ENCODE measurements at places on chromosomes 7 and 10. TPM values are rescaled to one million over a fixed set of nuclear protein-coding genes. Genes with fewer than 3 reads are reported as not detected.

MEST gene
- 963 TPM for total RNA-seq

DNA sequence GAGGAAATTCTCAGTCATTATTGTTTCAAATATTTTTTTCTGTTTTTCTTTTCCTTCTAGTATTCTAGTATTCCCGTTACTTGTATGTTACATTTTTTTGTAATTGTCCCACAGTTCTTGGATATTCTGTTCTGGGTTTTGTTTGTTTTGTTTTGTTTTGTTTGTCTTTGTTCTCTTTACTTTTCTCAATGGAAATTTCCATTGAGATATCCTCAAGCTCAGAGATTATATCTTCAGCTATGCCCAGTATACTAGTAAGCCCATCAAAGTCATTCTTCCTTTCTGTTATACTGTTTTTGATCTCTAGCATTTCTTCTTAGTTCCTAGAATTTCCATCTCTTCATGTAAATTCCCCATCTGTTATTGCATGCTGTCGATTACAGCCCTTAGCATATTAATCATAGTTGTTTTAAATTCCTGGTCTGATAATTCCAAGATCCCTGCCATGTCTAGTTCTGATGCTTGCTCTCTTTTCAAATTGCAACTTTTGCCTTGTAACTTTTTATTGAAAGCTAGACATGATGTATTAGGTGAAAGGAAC is 27.8 kb downstream of the GPR37 start:
- no peak for DNase-seq

GRCh38 chr10:129604333-129605032 is 137.4 kb downstream of the MGMT start:
- no peak for DNase-seq

GRCh38 chr10:14602807-14603533 is 171.7 kb downstream of the FAM107B start:
- no peak for DNase-seq

DNA sequence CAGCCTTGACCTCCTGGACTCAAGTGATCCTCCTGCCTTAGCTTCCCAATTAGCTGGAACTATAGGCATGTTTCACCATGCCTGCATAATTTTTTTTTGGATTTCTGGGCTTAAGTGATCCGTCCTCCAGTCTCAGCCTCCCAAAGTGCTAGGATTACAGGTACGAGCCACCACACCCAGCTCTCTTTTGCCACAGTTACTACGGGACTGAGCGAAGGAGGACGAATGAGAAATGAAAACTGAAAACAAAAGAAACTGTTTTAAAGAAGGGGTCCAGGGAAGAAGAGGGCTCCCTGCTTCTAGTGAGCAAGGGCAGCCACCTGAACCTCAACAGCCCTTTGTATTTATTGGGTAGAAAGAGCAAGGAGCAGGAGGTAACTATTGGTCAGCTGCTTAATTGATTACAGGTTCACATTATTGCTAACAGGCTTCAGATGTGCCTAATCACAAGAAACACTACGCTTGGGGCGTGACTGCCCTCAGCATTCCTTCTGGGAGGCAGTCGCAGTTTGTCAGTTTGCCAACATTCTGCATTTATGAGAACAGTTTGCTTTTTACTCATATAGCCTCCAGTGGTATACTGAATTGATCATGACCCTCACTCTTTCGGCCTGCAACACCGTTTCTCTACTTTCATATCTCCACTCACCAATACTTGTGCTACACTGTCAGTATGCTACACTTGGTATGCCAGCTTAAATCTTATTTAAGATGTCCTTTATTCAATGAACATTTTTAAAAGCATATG is 676.8 kb downstream of the DNAJB9 start:
- no peak for DNase-seq

DNA sequence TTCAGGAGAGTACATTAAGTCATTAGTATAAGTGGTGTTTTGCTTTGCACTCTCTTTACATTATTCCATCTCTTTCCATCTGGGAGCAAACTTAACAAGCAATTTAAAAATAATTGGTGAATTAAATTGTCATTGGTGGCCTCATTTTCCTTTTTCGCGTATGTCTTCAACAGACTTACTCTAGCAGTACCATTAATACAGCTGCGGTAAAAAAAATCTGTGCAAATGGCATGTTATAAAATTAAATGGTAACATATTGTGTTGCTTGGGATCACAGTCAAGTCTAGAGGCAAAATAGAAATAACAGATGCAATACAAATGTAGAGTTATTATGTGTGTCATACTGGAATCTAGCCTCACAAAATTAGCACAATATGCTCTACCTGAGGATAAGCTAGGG is 322.4 kb downstream of the PCDH15 start:
- DNase-seq = no peak

GRCh38 chr10:49758249-49758930 is 3.7 kb downstream of the OGDHL start:
- peak; percentile 88 for DNase-seq

GRCh38 chr7:70595755-70596597 is 536.0 kb upstream of the GALNT17 start:
- DNase-seq = no peak

- DNase-seq = no peak
Measured at GRCh38 chr7:154767821-154768415, 235.0 kb downstream of the PAXIP1 start.

CDHR3 gene
- total RNA-seq = 35.7 TPM

DNA sequence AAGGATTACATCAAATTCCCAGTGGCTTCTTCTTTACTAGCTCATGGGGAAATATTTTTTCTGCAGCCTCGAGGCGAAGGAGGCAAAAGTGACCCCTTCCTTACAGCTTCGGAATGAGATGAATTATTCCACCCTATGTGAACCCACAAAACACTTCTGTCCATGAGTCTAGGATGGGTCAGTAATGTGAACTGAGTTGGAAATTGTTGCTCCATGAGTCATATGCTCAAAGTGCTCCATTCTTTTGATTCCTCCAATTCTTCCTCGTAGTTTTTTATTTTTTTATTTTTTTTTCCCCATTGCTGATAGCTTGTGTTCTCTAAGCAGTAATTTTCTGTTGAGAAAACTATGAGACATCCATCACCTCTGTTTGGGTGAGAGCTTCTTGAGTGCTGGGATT is 31.7 kb upstream of the FAM204A start:
- no peak for DNase-seq

DNA sequence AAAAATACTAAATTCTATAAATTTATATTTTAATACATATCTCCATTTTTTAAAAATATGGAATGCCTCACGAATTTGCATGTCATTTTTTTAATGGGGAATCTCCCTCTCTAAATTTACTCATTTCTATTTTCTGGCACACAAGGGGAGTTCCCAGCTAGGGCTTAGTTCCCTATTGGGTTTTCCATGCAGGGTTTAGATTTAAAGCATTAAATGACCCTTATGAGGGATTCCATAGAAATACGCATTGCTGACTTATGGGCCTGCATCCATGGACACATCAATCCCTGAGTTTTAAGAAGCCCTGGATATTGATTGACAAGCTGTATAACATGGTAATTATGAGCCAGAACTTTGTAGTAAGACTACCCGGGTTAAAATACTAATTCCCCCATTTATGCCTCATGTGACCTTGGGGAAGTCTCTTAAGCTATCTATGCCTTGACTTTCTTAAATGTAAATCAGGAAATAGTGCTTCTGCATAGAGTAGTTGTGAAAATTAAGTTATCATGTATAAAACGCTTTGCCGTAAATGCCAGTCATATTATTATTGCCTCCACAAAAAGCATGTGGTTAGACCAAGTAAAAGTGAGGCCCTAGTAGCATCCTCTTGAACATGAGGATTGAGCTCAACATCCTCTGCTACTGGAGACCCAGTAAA is 78.8 kb upstream of the ANKRD1 start:
- DNase-seq = no peak

- no peak for DNase-seq
Measured at GRCh38 chr7:51602376-51602775, 285.8 kb upstream of the COBL start.

EZH2 gene
- 2.3 TPM for total RNA-seq

CPED1 gene
- total RNA-seq = 44.4 TPM

- no peak for DNase-seq
Measured at GRCh38 chr10:81116201-81116600, 578.5 kb downstream of the SH2D4B start.

DNA sequence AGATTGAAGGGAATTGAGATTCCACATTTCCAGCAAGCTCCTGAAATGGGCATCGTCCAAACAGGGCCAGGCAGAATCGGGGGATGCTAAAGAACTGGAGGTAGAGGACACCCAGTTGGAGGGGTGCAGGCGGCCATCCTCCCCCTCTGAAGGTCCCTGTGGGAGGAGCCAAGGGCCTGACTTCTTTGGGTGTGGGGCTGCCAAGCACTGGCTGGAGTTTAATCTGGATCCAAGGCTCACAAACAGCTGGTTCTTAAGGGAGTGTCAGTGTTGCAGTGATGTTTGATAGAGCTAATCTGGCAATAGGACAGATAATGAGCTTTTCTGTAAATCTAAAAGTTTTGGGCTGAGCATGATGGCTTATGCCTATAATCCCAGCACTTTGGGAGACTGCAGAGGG is 20.8 kb downstream of the TSPAN14 start:
- peak; percentile 71 for DNase-seq

- no peak for DNase-seq
Measured at GRCh38 chr7:19097165-19098055, 20.0 kb downstream of the TWIST1 start.

DNA sequence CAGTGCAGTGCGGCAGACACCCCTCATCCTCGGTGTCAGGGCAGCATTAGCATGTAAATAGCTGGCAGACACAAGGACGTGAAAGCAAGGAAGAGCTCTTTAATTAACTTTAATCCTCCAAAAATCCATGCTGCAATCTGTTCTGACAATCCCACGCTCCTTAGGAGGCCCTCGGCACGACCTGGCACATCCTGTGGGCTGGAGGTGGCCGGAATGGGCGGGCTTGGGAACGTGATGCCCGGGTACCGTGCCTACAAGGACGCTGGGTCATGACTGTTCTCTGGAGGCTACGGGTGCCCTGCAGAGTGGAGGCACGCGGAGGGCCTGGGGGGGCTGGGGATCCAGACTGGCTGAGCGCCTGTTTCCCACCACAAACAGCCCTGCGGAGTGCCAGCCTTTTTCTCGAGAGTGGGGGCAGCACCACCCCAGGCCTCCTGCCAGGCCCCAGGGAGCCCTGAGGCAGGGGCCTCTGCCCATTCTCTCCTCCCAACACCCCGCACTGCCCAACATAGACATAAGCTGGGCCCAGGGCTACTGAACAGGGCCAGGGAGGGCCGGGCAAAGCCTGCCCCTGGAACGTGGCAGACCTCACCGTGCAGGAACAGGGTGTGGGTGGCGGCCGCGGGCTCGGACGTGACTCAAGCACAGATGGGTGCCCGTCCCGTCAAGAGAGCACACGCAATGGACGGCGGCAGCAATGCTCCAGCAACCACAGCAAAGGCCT is 189.3 kb downstream of the MAD1L1 start:
- DNase-seq = peak; percentile 76

DNA sequence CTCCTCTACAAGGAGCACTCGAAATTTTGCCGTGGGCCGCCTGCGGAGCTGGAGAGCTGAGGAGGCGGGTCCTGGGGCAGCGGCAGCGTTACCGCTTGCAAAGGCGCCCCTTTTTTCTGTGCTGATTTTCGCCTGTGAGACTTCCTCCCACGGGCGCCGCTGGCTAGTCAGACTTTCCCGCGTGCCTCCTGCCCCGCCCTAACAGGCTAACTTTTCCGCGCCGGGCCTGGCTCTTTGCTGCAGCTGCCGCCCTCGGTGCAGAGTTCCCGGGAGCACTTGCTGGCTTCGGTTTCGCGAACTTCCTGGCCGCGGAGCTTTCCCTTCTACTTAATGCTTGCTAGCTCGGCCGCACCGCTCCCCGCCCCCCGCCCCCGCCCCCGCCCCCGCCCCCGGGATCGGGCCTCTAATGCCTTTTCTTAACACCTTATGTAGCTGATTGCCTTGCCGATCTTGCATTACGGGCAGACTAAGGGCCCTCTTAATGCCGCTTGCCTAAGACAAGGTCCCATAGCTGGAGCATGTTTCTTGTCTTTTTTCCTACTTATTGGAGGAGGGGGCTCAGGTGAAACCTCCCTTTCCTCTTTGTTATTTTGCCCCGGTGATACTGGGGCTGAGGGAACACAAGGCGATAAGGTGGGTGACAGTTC is 37.9 kb upstream of the RASGEF1A start:
- DNase-seq = no peak

All from mesenteric fat pad (tissue), 1 donor.